ENCODE measurements at places on chromosomes 13 and 19. TPM values are rescaled to one million over a fixed set of nuclear protein-coding genes. Genes with fewer than 3 reads are reported as not detected.
A peak's percentile ranks its signal among the peaks of the same experiment; 100 is the strongest.

The IGSF23 gene
- not detected for total RNA-seq

The AKT2 gene
- 139 TPM for total RNA-seq

DNA sequence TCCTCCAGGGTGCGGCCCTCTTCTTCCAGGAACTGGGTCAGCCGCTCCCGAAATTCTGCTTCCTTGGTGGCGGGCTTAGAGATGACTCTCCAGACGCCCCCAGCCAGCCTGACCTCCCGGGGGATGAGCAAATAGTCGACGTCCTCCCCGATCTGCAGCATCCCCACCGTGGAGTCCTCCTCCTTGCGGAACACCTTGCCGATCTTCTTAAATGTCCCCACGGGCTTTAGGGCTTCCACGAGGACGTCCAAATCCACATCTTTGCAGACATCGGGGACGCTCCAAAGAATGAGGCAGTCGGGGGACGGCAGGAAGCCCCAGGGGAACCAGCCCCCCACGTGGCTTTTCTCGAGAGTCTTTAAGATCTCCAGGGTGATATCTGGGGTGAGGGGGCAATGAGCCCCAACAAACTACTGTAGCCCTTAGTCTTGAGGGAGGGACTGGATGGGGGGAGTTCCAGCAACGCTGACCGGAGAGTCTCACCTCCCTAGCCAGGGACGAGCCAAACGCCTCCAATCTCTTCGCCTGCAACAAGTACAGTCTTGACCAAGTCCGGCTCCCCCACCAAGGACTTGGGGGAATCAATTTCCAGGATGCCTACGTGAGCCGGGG, 608 bp downstream of the CCDC8 start:
- no peak for DNase-seq

The TMEM150B gene
- total RNA-seq, result 62.1 TPM

DNA sequence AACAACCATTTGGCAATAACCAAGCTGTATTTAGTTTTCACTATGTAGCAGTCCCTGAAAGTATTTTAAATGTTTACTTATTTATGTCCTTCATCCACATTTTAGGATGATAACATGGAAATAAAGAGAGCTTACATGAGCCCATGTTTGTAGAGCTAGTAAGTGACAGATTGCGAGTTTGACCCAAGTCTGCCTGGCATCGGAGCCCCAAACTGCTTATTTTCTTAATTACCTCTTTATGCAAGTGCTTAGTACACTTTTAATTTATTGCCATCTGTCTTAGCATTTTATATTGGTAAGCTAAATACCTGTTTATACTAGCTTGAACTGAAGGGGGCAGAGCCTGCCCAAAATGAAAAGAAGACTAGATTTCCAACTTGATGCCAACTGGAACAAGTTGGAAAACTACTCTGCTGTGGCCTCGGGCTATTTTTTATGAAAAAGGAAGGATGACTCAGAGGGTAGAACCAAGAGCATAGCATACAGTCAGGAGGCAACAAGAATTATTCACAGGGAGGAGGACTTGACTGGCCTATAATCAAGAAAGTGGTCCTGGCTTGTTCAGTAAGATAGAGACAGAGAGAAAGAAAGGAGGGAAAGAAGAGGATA, 150.2 kb downstream of the NDFIP2 start:
- no peak for DNase-seq

The KCNN1 gene
- total RNA-seq, result 0.79 TPM

DNA sequence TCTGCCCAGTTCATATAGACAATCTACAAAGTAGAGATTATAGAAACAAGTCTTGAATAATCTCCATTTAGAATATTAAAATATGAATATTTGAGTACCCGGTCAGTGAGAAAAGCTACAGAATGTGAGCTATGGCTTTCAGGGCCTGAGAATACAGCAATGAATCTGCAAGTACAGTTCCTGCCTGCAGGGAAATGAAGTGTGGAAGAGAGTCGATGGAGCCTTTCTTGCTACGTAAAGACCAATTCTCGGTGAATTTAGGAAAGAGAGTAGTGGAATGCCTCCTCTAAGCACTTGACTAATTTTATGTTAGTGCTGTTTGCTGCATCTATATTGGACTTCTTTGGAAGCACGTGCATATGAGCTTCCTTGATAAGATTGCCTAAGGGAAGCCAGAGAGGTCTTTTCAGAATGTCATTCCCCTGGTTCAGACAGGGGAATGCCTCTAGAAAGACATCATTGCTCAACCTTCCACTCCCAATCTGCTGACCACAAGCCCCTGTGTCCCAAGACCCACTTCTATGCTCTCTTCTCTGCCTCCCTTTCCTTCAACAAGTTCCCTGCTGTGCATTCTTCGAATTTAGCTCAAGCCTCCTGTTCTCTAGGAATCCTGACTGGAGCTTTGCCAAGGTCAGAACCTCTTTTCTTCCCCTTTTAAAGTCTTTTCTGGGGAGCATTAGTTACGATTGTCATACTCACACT, 41.9 kb downstream of the GPC6 start:
- DNase-seq, result no peak

- no peak for DNase-seq
These were observed 15.0 kb upstream of the LMO7 start for GRCh38 chr13:75621147-75621546.

- DNase-seq, result no peak
These were observed 250.8 kb downstream of the OXGR1 start for GRCh38 chr13:96743296-96744089.

- DNase-seq, result no peak
These were observed 24.8 kb downstream of the WBP4 start for GRCh38 chr13:41085961-41086585.

The CEACAM16 gene
- total RNA-seq, result not detected

The CFAP97D2 gene
- not detected for total RNA-seq

- peak; percentile 6 for DNase-seq
These were observed 1.3 kb downstream of the SOX21 start for GRCh38 chr13:94710881-94711560.

The DMAC2 gene
- 61.0 TPM for total RNA-seq

The WDR62 gene
- total RNA-seq, result 1.6 TPM

- no peak for DNase-seq
These were observed 99.6 kb upstream of the SGCG start for GRCh38 chr13:23081220-23081619.

- DNase-seq, result no peak
These were observed 104.6 kb upstream of the RAP2A start for GRCh38 chr13:97329331-97329730.

DNA sequence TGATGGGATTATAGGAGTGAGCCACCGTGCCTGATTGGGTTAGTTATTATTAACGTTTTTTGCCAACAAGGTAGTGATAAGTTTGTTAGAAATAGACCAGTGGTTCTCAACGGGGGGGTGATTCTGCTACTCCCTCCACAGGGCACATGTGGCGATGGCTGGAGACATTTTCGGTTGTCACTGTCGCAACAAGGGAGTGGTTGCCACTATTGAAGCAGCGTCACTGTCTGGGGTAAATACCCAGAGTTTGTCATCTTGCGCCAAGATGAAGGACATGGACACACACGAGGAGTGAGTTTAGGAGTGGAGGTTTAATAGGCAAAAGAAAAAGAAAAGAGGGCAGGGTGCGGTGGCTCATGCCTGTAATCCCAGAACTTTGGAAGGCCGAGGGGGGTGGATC, 18.9 kb downstream of the ADGRE3 start:
- DNase-seq, result no peak

- DNase-seq, result no peak
These were observed 12.7 kb downstream of the ZNF574 start for GRCh38 chr19:42088471-42089190.

The SIGLEC8 gene
- 2.0 TPM for total RNA-seq

DNA sequence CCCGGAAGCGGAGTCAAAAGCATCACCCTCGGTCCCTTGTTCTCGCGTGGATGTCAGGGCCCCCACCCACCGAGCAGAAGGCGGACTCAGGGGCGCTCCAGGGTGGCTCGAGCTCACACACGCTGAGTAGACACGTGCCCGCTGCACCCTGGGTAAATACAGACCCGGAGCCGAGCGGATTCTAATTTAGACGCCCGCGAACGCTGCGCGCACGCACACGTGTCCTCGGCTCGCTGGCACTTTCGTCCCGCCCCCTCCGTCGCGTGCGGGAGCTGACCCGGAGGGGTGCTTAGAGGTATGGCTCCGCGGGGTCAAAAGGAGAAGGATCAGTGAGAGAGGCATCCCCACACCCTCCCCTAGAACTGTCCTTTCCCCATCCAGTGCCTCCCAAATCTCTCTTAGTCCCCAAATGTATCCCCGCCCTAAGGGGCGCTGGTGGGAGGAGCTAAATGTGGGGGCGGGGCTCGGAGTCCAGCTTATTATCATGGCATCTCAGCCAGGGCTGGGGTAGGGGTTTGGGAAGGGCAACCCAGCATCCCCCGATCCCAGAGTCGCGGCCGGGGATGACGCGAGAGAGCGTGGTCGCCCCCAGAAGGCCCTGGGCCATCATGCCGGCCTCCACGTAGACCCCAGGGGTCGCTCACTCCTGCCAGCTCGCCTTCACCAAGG, 451 bp upstream of the ICAM5 start:
- peak; percentile 68 for DNase-seq

The KCNN4 gene
- total RNA-seq, result 36.1 TPM

The ZNF71 gene
- 2.8 TPM for total RNA-seq

- DNase-seq, result no peak
These were observed 407.8 kb downstream of the ZNF536 start for GRCh38 chr19:30780032-30780431.

DNA sequence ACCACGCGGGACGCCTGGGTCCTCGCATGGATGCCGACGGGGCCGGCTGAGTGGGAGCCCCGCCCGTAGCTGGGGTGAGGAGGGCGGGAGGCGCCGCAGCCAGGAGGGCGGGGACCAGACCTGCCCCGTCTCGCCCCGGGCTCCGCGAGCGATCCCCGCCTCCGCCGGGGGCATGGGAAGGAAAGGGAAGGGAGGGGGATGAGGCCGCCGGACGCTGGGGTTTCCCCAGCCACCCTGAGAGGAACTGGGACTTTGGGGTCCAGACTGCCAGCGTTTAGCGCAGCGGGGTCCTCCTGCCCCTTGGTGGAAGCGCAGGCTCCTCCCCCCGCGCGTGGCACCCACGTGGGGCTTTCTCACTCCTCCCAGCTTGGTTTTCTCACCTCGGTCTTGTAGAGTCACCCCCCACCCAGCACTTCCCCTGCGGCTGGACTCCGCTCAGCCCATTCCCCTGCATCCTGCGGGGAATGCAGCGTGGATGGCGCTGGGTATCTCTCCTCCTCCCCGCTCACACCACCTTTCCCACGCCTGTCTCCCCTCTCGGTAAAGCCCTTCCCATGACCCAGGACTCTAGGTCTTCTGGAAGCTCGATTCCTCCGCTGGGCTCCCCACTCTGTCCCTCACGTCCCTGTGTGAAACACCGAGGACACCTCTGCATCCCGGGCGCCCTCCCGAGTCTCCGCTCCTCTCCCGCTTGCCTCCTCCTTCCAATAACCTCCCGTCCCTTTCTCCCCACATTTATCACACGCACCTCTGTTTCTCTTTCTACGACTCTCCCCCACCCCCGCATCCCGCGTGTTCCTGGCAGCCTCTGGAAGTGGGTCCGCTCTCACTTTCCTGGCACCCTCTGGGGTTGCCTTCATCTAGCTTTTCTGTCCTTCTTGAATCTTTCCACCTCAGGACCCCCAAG, 2.1 kb downstream of the TGFB1 start:
- DNase-seq, result peak; percentile 68

- DNase-seq, result no peak
These were observed 57.3 kb upstream of the UBL3 start for GRCh38 chr13:29907670-29908069.

GRCh38 chr19:52943884-52944643, 18.6 kb downstream of the ZNF816 start:
- no peak for DNase-seq

The ACER1 gene
- total RNA-seq, result not detected

GRCh38 chr13:23592596-23592995, 22.4 kb downstream of the TNFRSF19 start:
- DNase-seq, result no peak

- DNase-seq, result no peak
These were observed 41.2 kb upstream of the USPL1 start for GRCh38 chr13:30576528-30576927.

DNA sequence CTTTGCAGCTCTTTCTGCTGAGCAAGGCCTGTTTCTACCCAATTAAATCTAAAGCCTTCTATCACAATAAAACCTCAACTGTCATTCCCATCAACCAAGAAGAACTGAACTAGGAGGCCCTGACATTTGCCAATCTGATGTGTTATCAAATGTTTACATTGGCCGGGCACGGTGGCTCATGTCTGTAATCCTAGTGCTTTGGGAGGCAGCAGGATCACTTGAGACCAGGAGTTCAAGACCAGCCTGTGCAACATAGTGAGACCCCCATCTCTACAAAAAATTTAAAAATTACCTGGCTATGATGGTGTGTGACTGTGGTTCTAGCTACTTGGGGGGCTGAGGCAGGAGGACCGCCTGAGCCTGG, 2.8 kb upstream of the FBXO17 start:
- no peak for DNase-seq

GRCh38 chr19:41612483-41612882, 14.4 kb downstream of the CEACAM4 start:
- DNase-seq, result no peak

- no peak for DNase-seq
These were observed 146.3 kb downstream of the DCLK1 start for GRCh38 chr13:35984776-35985453.

DNA sequence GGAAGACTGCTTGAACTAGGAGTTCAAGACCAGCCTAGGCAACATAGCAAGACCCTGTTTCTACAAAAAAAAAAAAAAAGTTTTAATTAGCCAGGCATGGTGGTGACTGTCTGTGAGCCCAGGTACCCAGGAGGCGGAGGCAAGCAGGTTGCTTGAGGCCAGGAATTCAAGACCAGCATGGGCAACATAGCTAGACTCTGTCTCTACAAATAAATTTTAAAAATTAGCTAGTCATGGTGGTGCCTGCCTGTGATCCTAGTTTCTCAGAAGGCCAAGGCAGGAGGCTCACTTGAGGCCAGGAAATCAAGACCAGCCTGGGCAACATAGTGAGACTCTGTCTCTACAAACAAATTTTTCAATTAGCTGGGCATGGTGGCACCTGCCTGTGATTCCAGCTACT, 6.1 kb downstream of the INSR start:
- no peak for DNase-seq

GRCh38 chr13:40597735-40598365, 68.6 kb downstream of the FOXO1 start:
- no peak for DNase-seq

The CEACAM8 gene
- total RNA-seq, result 0.32 TPM

The GTPBP3 gene
- total RNA-seq, result 24.3 TPM

The EPSTI1 gene
- total RNA-seq, result 12.1 TPM

GRCh38 chr19:43454031-43454430, 11.4 kb downstream of the LYPD3 start:
- no peak for DNase-seq

DNA sequence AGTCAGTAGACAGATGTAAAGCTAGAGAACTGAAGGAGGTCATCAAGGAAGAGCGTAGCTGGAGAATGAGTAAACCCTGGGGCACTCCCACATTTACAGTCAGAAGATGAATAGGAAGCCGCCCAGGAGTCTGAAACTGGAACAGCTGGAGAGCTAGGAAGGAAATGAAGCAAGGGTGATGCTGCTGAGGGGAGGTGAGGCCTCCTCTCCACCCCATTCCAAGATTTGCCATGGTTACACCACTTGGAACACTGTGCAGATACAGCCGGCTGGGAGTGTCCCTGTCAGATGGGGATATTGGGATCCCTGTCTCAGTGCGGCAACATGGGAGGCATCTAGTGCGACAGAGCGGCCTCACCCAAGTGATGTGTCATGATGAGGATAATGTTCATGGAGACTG, 51.8 kb upstream of the GPI start:
- peak; percentile 59 for DNase-seq

GRCh38 chr19:42111811-42112210, 20.4 kb downstream of the POU2F2 start:
- no peak for DNase-seq

The ELSPBP1 gene
- not detected for total RNA-seq
